ENCODE measurements at places on chromosomes 11 and 22. TPM values are rescaled to one million over a fixed set of nuclear protein-coding genes. Genes with fewer than 3 reads are reported as not detected.

CHCHD10 gene
- 279 TPM for total RNA-seq

RCOR2 gene
- total RNA-seq = 10.8 TPM

SCGB1A1 gene
- total RNA-seq = 2.0 TPM

ROM1 gene
- total RNA-seq = 2.7 TPM

KRTAP5-11 gene
- not detected for total RNA-seq

MPZL2 gene
- total RNA-seq = 16.8 TPM

TESMIN gene
- total RNA-seq = 24.8 TPM

GPR83 gene
- 0.39 TPM for total RNA-seq

ZPR1 gene
- total RNA-seq = 56.3 TPM

FOXRED1 gene
- total RNA-seq = 41.3 TPM

ALDH3B1 gene
- 25.5 TPM for total RNA-seq

ZNF214 gene
- 2.1 TPM for total RNA-seq

ADAMTS15 gene
- total RNA-seq = 0.44 TPM

TCN2 gene
- total RNA-seq = 2.2 TPM

MEI1 gene
- total RNA-seq = 0.64 TPM

OR5B21 gene
- not detected for total RNA-seq

RBM14 gene
- 95.3 TPM for total RNA-seq

DDX17 gene
- 234 TPM for total RNA-seq

CSNK2A3 gene
- total RNA-seq = 2.0 TPM

SLC39A13 gene
- total RNA-seq = 23.9 TPM

RTN4R gene
- 19.0 TPM for total RNA-seq

SHANK3 gene
- total RNA-seq = 16.0 TPM

TRIM66 gene
- 24.8 TPM for total RNA-seq

TRPC6 gene
- total RNA-seq = not detected

OR4D5 gene
- not detected for total RNA-seq

SHANK2 gene
- total RNA-seq = 16.9 TPM

KRTAP5-8 gene
- not detected for total RNA-seq

CHADL gene
- 0.47 TPM for total RNA-seq

PTPN5 gene
- total RNA-seq = not detected

NCAPH2 gene
- 99.1 TPM for total RNA-seq

APOL3 gene
- 0.49 TPM for total RNA-seq
